ENCODE measurements at places on chromosomes 12 and 14.

DNA sequence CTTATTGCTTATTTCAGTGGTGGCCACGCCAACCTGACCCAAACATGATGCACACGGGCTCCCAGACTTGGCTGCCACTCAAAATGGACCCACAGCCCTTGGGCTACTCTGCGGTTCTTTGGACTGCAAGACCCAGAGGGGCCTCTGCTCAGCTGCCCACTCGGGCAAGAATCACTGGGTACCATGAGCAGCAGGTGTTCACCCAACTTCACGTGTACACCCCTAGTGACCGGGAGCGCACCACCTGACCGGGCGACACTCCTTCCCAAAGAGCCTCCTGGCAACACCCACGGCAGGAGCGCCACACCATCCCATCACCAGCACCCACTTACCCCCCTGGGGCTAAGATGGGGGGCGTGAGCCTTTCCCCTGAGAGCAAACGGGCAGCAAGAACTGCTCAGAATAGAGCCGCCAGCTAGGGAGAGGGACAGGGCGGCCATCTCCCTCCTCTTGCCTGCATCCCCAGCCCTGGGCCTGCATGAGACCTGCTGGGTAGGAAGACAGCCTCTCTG, 32.0 kb downstream of the CCNK start:
- DNase-seq = no peak

- DNase-seq = no peak
Measured at GRCh38 chr12:44674875-44675274, 201.2 kb downstream of the NELL2 start.

DNA sequence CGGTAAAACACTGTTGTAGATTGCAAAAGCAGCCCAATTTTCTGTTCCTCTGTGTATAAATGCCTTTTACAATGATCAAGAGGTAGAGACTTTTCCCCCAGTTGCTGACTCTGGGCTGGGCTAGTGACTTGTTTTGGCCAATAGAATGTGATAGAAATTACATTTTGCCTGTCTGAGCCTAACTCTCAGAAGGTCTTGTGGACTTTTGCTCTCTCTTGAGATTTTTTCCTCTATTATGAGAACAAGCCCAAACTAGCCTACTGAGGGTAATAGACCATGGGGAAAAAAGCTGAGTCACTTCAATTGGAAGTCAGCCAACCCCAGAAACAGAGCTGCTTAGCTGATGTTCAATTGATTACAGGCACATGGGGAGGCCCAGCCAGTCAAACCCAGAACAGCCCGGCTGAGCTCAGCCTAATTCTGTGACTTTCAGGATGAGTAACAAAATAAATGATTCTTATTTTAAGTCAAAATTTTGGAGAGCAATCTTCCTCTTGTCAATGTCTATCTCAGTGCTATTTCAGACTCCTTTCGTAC, 61.4 kb downstream of the MYF5 start:
- peak; percentile 14 for DNase-seq

DNA sequence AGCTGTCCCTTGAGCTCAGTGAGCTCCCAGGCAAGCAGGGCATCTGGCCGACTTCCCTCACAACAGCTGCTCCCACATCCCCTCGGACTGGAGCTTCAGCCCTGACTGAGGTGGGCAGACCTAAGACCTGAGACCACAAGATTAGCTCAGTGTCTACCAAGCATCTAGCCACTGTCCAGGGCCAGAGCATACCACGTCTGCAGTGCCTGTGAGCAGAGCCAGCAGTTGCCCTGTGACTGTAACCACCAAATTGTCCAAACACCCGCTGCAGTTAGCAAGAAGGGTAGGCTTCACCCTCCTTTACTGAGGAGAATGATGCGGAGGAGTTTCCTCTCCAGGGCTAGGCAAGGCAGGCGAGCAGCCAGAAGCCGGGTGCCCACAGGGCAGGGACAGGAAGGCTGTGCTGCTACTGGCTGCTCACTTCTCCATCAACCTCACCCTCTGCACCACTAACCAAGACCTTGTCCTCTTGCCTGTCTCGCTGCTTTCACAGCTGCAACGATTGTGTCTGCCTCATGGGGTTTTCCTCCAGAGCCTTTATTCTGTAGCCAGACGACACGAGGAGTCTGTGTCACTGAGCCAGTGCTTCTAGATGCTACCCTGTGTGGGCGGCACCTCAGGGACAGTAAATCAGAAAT, 53.9 kb downstream of the ANAPC7 start:
- peak; percentile 28 for DNase-seq

DNA sequence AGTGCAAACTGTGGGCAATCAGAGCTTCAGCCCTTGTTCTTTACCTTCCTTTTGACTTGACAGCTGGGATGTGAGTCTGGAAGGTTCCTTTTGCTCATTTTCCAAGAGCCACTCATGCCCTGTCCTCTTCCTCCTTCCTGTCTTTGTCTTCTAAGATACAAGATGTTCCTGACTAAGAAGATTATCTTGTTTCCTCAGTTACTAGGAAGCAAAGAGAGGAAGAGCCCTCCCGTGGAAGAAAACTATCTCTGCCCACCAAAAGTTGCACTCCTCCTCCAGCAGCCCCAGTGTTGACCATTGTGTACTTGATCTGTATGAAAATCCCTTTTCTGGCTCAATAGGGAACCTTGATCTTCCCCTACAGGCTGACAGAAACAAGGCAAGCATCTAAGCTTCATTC, 138.0 kb downstream of the C12orf75 start:
- no peak for DNase-seq

- no peak for DNase-seq
Measured at GRCh38 chr12:49339464-49339861, 2.5 kb upstream of the C1QL4 start.

DNA sequence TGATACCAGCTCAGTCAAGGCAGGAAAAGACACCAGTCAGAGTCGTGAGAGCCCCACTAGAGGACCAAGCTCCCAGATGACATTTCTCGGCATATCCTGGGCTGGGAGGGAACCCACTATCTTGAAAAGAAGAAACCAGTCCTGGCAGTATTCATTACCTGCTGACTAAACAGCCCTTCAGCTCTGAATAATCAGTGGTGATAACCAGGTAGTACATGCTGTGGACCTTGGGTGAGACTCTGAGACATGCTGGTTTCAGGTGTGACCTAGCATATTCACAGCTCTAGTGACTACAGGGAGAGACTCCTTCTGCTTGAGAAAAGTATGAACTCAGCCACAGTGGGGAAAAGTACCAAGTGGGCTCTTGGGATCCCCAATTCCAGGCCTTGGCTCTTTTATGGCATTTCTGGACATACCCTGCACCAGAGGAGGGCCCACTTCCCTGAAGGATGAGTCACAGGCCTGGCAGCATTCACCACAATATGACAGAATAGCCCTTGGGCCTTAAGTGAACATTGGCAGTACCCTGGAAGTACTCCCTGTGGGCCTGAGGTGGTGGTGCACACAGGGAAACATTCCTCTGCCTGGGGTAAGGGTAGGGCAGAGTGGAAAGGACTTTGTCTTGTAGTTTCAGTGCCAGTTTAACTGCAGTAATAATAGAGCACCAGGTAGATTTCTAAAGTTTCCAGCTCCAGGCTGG, 82.6 kb upstream of the SLC38A4 start:
- DNase-seq = no peak

DNA sequence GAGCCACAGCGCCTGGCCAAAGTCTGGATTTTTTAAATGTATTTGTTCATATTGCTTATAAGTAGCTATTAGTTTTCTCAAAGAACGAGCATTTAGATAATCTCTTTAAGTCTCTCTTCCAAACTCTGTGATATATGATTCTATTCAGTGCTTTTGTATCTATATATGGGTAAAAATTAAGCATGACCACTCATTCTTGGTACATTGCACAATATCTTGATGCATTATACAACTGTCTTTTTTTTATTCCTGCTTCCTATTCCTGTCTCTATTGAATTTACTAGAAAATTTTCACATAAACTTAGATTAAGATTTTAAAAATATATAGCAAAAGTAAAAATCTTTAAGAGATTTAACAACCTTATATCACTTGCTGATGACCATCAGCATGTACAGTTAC, 29.1 kb downstream of the SOCS2 start:
- DNase-seq = no peak

GRCh38 chr12:44224399-44225148, 388.7 kb downstream of the TMEM117 start:
- DNase-seq = no peak

GRCh38 chr12:29537298-29537697, 39.8 kb upstream of the OVCH1 start:
- DNase-seq = no peak

GRCh38 chr14:93957333-93957710, 19.0 kb downstream of the ASB2 start:
- no peak for DNase-seq

DNA sequence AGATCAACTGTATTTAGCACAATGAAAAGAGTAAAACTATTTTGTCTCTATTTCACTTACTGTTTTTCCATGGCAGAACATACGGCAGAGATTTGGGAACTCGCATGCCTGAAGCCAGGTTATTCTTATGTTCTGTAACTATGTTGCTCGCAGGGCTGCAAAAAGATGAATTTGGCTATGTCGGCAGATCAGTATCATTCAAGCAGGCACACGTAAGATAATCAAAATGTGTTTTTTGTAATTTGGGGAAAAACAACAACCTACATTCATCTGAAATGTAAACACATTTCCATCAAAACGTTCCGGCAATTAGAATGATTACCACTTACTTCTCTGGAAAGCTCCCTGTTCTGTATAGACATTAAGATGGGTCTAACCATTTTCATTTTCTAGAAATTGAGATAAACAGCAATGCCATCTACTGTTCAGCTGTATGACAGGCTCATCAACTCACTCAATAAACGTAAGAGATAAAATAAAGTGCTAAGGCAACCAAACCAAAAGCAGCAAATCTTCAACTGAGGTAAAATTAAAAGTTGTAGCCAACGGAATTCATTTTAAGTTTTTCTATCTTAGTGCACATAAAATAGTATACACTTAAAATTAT, 13.0 kb downstream of the GTSF1 start:
- no peak for DNase-seq

GRCh38 chr12:56157201-56158028, 744 bp upstream of the MYL6 start:
- peak; percentile 52 for DNase-seq
